ENCODE measurements at places on chromosomes 3 and 15. TPM values are rescaled to one million over a fixed set of nuclear protein-coding genes. Genes with fewer than 3 reads are reported as not detected.

DNA sequence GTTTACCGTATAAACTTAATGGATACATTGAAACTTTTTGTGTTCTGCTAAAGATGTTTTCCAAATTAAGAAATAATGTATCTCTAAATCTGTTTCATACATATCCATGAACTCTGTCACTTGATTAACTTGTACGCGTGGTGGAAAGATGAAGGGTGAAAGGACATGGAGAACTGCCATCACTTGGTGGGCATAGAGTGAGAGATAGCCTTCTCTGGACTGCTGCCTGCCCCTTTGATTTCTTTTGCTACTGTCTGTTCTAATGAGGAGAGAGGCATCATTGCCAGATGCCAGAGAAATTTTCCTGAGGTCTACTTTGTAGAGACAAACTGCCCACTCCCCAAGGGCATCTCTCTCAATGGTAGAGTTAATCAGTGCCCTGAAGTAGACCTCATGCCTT lies 120.5 kb downstream of the SLMAP start:
- H3K27ac ChIP-seq: no peak overlapping the region
- H3K27me3 ChIP-seq: no peaks in the 10 kb centered on the region
- DNase-seq: no peak
- H3K4me3 ChIP-seq: no peak overlapping the region
- H3K4me1 ChIP-seq: no peaks in the 10 kb centered on the region

DNA sequence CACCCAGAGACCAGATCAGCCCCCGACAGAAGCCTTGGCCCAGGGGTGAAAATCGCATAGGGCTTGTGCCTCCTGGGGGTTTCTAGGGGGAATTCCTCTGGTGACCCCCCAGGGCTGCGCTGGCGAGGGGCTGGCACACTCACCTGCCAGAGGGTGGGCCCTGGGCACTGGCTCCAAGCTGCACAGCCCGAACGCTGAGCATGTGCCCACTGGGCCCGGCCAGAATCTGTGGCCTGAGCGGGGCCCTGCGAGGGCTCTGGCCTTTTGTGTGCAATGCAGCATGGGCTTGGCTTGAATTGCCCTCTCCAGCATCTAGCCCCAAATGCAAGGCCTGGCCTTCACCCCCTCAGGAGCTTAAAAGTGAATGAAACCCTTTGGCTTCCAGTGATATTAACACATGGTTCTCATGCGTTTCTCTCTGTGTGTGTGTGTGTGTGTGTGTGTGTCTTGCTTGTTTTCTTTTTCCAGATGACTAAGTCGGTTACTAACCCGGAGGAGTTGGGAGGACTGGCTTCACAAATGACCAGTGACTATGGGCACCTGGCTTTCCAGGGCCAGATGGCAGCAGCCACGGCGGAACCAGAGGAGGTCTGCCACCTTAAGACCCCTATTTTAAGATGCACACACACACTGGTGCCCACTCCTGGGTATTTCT lies 259.1 kb upstream of the TPM1 start:
- H3K27ac ChIP-seq: no peak overlapping the region
- H3K4me1 ChIP-seq: peaks cover 22% of the 10 kb centered on the region
- no peaks in the 10 kb centered on the region for H3K36me3 ChIP-seq
- H3K4me3 ChIP-seq: no peak overlapping the region
- DNase-seq: no peak

DNA sequence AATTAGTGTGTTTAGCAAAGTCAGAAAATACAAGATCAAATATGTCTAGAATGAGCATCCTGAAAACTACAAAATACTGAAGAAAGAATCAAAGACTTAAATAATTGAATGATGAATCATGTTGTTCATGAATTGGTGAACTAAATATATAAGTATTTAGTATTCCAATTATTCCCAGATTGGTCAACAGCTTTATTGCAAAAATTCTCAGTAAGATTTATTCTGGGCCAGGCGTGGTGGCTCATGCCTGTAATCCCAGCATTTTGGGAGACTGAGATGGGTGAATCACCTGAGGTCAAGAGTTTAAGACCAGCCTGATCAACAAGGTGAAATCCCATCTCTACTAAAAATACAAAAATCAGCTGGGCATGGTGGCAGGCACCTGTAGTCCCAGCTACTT lies 250.0 kb upstream of the NECTIN3 start:
- no peaks in the 10 kb centered on the region for H3K27me3 ChIP-seq
- no peak overlapping the region for H3K4me3 ChIP-seq
- H3K36me3 ChIP-seq: no peaks in the 10 kb centered on the region
- H3K27ac ChIP-seq: no peak overlapping the region
- DNase-seq: no peak
- peaks cover 3% of the 10 kb centered on the region for H3K4me1 ChIP-seq

DNA sequence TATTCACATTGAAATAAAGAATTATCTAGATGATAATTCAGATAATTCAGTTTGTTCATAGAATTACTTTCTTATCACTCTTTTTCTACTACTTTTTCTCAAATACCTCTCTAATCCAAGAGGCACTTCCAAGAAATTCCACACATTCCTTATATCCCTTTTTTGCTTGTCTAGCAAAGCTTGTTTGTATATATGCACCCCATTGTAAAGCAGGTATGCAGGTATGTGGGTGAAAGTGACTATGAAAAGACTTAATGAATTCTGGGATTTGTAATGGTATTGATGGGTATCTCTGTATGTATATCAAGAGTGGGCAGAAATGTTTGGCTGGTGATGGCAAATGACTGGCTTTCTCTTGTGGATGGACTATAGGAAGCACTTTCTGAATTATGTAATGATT lies 94.1 kb upstream of the FGF7 start:
- H3K4me3 ChIP-seq: no peak overlapping the region
- no peaks in the 10 kb centered on the region for H3K27me3 ChIP-seq
- H3K27ac ChIP-seq: no peak overlapping the region
- no peaks in the 10 kb centered on the region for H3K4me1 ChIP-seq
- no peaks in the 10 kb centered on the region for H3K36me3 ChIP-seq

- H3K4me3 ChIP-seq: no peak overlapping the region
- no peaks in the 10 kb centered on the region for H3K36me3 ChIP-seq
- no peaks in the 10 kb centered on the region for H3K27me3 ChIP-seq
- H3K27ac ChIP-seq: no peak overlapping the region
- H3K4me1 ChIP-seq: no peaks in the 10 kb centered on the region
Observed at GRCh38 chr15:29105151-29105854, 164.3 kb downstream of the NSMCE3 start.

The VIPR1 gene
- 0.99 TPM for total RNA-seq

Measured in body of pancreas (tissue), 4 donors.